ENCODE measurements at places on chromosomes 2 and 18.

- DNase-seq = no peak
Measured at GRCh38 chr2:2560374-2561015, 229.4 kb upstream of the MYT1L start.

DNA sequence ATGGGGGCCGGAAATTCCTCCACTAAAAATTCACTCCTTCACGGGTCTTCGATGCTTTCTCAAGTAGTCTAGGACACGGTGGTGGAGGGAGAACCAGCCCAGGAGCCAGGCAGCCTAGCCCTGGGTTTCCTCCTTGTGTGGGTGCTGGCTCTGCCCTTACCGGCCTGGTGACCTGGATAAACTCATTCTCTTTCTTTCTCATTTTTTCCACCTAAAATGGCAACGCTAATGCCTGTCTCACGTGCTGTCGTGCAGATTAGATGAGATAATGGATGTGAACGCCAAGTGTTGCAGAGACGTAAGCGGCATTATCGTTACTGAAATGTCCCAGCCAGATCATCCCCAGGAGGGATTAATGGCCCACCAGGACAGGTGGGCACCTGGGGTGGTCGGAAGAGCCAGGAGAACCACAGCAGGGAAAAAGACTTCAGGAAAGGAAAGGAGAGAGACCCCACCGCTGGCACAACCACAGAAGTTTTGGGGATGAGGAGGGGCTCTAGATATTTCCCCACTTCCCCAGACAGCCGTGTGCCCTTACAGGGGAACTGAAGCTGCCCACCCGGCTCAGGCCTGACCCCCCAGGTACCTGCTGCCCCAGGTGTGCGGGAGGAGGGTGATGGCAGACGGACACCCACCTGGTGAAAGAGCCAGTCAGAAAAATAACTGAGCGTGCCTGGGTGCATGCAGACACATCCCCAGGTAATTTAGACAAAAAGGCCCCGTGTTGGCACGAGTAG is 100.8 kb upstream of the ASAP2 start:
- no peak for DNase-seq

- no peak for DNase-seq
Measured at GRCh38 chr2:159211447-159212396, 74.8 kb downstream of the WDSUB1 start.

DNA sequence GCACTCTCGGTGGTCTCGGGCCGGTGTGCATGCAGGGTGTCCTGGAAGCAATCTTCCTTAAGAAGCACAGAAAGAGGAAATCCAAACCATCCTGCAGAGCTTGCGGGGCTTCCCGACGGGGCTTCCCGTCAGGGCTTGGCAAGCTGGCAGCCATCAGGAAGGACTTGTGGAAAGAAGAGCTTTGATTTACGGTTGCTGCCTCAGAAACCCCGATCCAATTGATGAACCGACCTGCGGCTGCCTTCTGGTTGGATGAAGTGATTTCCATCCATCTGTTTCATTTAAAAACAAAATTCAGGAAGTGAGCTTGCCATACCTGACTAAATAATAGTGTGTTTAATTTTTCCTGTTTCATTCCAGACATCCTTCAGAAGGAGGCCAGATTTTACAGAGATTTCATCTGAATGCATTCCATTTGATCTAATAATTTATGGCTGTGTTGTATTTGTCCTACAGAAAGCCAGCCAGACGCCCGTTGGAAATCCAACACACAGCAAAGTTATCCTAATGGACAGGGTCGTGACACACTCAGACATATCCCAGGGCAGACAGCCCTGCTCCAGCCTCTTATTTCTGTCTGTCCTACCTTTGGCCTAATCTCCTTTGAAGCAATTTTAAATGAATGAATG is 141.3 kb downstream of the SEPTIN10 start:
- no peak for DNase-seq

DNA sequence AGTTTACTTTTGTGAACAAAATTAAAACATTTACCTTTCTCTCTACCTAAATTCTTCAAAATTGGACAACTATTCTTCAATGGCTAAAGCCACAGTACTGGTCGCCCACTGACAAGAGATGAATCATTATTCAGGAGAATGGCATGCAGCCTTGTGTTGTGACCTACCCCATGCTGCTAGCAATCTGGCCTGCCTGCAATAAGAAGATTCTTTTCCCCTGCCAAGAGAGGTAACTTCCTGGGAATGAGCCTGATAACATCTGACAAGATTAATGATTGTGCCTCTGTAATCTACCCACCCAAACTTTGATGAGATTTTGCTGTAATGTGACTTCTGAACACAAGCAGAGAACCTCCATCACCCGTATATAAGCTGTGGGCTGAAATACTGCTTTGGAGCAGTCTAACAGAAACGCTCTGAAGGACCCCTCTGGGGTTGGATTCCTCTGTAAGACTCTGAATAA is 47.0 kb upstream of the ST3GAL5 start:
- no peak for DNase-seq

- DNase-seq = peak; percentile 50
Measured at GRCh38 chr2:72917138-72917876, at the start of gene EMX1. Gene EMX1 (plus strand): TSS chr2:72917519. CDS start chr2:72917853, 334 bp downstream.

- DNase-seq = peak; percentile 41
Measured at GRCh38 chr2:26298638-26299393, 47.1 kb upstream of the SELENOI start.

GRCh38 chr2:28745876-28746275 is 5.8 kb upstream of the PPP1CB start:
- no peak for DNase-seq

DNA sequence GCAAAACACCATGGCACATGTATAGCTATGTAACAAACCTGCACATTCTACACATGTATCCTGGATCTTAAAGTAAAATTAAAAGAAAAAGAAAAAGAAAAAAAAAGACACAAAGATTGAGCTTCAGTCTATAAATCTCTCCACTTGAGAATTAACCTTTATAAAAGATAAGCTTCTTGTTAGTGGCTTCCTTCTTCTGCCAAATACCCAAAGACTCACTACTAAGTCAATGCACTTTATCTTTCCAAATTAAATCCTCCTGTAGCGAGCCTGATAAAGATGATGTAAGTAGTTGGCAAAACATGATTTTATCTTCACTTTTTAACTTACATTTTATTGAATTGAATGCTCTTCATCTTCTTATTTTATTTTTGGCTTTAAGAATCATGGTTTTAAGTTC is 349.9 kb downstream of the TRIB2 start:
- no peak for DNase-seq

- DNase-seq = peak; percentile 52
Measured at GRCh38 chr18:23487738-23488570, 15.4 kb upstream of the RMC1 start.

DNA sequence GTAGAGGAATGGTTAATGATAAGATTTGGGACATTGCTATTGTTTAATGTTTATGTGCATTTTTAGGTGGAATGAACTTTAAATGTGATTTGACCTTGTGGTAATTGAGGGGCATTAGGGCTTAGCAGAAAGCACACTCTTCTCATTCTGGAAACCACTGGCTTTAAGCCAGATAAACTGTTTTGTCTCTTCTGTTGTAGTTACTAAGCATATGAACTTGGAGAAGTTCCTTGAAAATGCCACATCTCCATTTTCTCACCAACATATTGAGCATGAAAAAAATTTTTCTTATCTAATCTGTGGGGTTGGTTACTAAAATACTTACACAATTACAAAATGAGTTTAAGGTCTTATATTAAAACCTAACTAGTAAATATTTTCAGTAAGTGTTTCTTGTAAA is 70.8 kb upstream of the FSHR start:
- DNase-seq = no peak

- no peak for DNase-seq
Measured at GRCh38 chr2:33047939-33048338, 101.2 kb downstream of the LTBP1 start.

DNA sequence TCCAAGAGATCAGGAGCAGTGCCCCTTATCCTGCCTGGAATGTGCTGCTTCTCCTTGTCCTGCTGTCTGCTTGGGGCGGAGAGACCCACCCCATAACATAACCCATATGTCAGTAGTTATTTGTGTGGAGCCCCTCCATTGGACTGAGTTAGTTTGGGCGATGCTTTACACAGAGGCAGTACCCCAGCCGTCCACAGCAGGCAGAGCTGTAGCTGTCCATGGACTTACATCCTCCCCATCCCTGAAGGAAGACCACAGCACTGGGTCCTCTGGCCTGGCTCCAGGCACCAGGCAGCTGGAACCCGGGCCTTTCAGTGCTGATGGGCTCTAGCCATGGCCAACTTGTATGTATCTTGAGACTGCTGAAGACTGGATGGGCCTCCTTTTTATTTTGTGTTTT is 20.3 kb downstream of the GKN2 start:
- DNase-seq = no peak

DNA sequence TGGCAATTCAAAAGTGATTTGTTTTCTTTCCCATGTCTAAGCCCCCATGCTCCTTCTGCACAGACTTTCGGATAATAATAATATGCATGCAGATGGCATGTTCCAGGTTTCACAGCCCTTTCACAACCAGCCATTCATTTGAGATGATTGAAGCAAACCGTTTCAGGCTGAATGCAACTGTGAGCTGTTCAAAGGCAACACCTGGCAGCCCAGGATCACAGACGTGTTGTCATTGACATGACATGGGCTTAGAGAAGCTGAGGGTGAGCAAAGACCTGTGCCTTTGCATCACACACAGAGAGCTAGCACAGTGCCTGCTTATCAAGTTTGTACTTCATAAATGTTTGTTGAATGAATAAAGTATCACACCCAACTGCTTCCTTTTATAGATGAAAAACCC is 12.4 kb upstream of the ERMN start:
- no peak for DNase-seq

DNA sequence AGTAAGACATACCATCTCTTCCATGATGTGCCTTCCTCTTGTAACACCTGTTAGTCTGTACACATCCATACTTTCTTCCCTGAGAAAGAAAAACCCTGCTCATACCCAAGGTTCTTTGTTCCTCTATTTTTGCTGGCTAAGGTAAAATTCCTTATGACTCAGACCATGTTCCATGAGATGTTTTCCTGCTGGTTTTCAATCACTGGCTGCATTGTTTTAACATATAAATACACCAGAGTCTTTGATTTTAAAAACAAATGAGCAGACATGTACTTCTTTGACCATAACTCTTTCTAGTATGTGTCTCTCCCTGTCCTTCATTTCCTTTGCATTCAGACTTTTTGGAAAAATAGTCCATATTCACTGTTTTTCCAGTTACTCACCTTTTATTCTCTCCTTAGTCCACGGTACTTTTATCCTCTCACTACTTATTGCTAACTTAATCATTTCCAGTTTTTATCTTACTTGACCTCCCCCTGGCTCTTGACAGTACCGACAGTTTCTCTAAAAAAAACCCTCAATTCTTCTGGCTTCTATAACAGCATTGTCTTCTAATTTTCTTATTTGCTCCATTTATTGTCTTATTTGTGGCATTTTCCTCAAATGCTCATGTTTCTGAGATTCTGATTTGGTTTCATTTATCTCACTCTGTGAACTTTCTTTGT is 4.3 kb downstream of the VAPA start:
- DNase-seq = no peak

DNA sequence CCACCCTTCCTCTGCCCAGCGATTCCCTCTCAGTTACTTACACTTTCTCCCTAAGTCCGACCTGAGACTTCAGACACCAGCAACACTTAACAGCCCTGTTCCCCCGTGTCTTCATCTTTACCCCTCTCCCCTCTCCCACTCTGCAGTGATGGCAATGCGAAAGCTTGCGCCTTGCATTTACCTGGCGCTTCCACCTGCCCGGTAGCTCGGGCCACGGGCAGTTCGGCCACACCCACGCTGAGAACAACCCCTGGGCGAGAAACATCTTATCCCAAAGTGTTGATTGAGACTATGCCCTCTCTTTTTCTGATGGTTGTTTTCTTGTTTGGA is 558 bp downstream of the DNAJC10 start:
- no peak for DNase-seq

- DNase-seq = no peak
Measured at GRCh38 chr18:48542513-48543181, 3.8 kb downstream of the CTIF start.

- no peak for DNase-seq
Measured at GRCh38 chr2:218832520-218832919, 917 bp upstream of the PRKAG3 start.

- no peak for DNase-seq
Measured at GRCh38 chr2:217248312-217248935, 388.6 kb upstream of the TNP1 start.

DNA sequence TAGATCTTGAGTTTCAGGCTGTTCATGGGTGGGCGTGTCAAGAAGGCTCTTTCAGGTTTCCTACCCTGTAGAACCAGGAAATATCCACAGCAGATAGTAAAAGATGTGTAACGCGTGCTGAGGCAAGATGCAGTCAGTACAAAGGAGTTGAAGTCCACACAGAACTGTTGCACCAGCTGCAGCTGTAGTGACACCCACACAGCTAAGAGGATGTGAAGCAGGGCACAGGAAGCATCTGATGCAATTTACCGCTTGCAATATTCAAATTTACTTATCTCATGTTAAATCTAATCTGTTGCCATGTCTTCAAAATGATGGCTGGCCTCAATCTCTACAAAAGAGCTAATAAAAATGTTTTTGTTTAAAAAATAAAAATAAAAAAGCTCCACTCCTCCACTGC is 132.8 kb downstream of the ARHGAP15 start:
- peak; percentile 45 for DNase-seq

- DNase-seq = peak; percentile 33
Measured at GRCh38 chr2:85999061-85999831, 106.4 kb downstream of the POLR1A start.

- DNase-seq = no peak
Measured at GRCh38 chr2:15799432-15799827, 140.9 kb upstream of the MYCN start.

DNA sequence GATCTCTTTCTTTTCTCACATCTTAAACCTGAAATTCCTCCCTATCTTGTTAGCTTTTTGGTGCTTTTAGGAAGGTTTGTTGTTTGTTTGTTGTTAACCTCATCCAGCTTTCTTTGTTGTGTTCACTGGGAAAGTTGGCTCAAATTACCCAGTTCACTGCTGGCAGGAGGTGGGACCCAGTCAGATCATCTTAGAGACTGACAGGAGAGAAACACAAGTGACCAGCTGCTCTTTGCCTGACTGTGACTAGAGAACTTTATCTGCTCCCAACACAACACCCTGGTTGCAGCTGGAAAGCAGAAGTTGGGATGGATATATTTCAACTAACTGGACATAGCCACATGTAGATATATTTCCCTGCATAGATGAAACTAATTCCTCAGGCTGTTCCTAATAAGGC is 10.0 kb downstream of the MAPK4 start:
- no peak for DNase-seq

- DNase-seq = no peak
Measured at GRCh38 chr18:40347261-40347660, 1607.8 kb upstream of the PIK3C3 start.

- DNase-seq = no peak
Measured at GRCh38 chr2:207813942-207814341, 44.2 kb upstream of the FZD5 start.

DNA sequence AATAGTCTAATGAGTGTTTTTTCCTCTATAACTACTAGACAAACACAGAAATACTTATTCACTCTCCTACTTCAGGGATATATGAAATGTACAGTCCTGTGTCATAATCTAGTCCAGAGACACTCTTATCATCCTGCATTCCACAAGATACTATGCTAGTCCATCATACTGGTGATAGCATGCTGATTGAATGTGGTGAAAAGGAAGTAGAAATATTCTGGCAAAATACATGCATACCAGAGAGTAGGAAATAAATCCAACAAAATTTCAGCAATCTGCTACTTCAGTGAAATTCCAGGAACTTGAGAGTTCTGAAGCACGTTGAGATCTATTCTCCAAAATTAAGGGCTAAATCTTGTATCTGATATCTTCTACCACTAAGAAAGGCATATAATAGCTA is 353.9 kb downstream of the PID1 start:
- no peak for DNase-seq
